ENCODE measurements at places on chromosomes 6 and 20.

GRCh38 chr6:113564371-113565171 lies 292.6 kb upstream of the MARCKS start:
- no peak for DNase-seq

- no peak for DNase-seq
Measured at GRCh38 chr20:41776421-41776820, 158.2 kb upstream of the CHD6 start.

- no peak for DNase-seq
Measured at GRCh38 chr6:37230104-37230503, 27.5 kb upstream of the TBC1D22B start.

DNA sequence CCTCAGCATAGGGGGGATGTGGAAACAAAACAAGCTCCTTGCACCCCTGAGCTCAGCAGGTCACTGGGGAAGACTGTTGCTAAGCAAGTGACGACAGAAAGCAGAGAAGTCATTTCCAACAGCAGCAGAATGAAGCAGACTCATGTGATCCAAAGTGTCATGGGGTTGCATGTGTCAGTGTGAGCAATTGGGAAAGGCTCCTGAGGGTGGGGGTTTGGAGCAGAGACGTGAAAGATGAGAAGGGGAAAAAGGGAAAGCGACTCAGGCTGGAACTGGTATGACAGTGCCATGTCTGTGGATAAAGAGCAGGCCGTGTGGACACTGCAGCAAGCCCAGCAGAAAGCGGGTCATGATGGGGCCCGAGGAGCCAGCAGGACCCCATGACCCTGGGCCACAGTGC lies 363.9 kb downstream of the PREX1 start:
- no peak for DNase-seq

DNA sequence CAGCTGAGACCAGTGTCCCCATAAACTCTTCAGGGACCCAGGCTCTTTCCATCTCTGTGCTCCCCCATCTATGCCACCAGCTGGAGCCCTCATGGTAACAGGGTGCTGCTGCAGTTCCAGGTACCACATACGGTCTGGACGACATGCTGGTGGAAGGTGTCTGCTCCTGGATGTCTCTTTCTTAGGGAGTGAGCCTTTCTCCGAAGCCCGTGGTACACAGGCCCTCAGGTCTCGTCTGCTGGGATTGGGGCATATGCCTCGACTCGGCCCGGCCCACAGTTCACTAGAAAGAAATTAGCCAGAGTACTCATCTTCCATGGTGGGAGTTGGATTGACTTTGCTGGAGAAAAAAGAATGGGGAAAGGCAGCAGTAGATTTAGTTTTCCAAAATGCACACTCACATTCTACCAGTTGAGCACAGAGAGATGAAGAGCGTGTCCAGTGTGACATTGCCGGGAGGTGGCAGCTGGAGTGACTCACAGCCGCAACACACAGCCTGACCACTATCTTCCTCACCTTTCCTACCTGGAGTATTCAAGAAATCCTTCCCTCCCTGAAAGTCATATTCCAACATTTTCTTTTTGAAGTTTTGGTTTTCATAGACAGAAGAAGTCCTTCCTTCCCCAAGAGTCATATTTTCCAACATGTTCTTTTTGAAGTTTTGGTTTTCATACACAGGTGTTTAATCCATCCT lies 18.6 kb upstream of the SPO11 start:
- no peak for DNase-seq

GRCh38 chr6:45661661-45662060 lies 283.9 kb upstream of the SUPT3H start:
- DNase-seq, result no peak

GRCh38 chr6:72533606-72534005 lies 88.3 kb upstream of the KCNQ5 start:
- no peak for DNase-seq

DNA sequence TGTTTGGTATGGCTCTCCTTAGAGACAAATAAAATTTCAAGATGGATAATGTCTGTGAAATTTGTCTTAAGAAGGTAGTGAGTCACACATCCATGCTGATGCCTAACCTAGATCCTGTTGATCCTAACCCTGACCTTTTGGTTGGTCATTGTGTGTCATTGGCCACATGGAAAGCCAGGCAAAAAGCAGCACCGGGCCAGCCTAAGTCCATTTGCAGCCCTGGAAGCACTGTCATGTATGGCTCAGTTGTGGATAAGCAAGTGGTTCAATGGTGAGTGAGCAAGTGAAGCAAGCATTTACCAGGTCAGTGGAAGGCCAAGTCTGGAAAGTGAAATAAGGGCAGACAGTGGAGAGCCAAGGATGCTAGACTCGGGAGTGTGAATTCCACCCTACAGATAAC lies 12.1 kb upstream of the XRN2 start:
- DNase-seq, result no peak

DNA sequence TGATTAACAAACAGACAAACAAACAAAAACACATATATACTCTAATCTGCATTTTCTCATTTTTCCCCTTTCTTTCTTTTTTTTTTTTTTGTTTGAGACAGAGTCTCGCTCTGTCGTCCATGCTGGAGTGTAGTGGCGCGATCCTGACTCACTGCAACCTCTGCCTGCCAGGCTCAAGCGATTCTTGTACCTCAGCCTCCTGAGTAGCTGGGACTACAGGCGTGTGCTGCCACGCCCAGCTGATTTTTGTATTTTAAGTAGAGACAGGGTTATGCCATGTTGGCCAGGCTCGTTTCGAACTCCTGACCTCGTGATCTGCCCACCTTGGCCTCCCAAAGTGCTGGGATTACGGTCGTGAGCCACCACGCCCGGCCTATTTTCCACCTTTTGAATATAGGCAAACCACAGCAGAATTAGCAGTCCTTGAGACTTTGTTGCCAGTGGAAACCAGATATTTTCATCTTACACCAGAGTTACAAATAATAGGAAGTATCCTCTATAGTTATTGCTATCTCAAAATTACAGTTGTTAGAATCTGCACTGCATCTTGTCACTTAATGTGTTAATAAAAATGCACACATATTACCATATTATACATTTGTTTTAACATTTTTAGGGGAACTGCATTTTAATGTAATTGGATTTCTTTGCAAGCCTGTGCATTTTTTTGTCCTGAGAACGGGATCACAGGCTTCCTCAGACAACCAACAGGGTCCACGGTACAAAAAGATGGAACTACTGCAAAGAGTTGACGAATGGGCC lies 208.2 kb upstream of the ZNF217 start:
- DNase-seq, result no peak

GRCh38 chr6:73177221-73177944 lies 47.9 kb downstream of the KHDC1L start:
- no peak for DNase-seq

- no peak for DNase-seq
Measured at GRCh38 chr20:38528167-38528566, 52.8 kb upstream of the ADIG start.

GRCh38 chr6:21836772-21837425 lies 243.3 kb downstream of the SOX4 start:
- no peak for DNase-seq

DNA sequence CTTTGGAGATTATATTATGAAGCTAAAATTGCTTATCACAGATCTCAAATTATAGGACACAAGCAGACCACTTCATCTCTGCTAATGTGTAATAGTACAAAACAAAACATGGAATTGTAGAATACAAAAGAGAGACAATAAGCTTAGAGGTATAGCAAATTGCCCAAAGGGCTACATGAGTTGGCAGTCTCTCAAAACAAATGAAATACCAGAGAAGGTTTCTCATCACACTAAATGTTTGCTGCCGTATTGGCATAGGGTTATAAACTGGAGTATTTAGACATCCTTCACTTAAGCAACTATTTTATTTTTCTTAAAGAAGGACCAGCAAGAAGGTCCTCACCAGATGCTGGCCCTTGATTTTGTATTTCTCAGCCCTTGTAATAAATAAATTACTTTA lies 5.9 kb upstream of the EYA4 start:
- no peak for DNase-seq

- DNase-seq, result no peak
Measured at GRCh38 chr6:18302561-18303439, 38.5 kb upstream of the DEK start.

DNA sequence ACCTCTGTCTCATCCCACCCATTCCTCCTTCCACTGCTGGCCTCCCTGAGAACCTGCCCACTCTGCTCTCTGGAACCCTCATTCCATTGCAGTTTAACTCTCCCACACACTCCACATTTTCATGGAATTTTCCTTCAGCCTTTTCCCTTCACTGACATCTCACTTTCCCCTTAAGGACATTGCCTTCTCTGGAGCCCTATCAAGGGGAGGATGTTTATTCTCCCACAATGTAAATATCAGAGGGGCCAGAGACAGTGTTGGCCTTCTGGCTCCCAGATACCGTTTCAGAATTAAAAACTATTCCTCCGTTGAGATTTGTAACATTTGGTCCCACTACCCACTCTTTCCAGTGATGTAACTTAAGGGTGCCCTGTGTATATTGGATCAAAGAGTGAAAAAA lies 199.5 kb upstream of the KCNK16 start:
- DNase-seq, result no peak

DNA sequence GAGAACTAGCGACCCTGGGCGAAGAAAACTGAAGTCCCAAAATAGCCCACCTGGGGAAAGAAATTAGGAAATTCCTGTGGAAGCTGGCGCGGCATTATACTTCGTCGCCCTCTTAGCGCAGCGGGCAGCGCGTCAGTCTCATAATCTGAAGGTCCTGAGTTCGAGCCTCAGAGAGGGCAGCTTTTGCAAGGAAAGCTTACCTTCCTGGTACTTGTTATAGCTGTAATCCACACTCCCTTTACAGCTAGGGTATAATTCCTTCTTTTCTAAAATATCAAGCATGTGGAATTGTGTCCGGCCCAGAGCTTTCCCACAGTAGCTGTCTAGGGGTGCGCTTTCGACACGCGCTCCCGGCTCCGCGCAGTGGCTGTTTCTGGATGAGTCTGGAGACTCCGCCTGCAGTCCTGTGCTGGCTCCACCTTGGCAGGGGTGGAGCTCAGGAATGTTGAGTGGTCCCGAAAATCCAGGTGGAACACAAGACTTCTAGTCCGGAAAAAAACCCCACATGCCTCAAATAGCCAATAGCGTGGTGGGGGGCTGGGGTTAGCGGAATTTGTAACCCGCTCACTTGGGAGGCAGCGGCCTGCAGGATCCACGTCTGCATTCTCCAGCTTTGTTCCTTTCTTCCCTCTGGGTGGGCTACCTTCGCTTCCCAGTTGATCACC lies 83.7 kb upstream of the ZNF322 start:
- peak; percentile 32 for DNase-seq

- DNase-seq, result no peak
Measured at GRCh38 chr20:47454298-47455132, 47.2 kb upstream of the NCOA3 start.
